ENCODE measurements at places on chromosomes 13 and 19.

- DNase-seq: peak; percentile 60
Measured at GRCh38 chr13:31038834-31039552, 106.5 kb downstream of the TEX26 start.

- no peak for DNase-seq
Measured at GRCh38 chr13:32857077-32857476, 159.1 kb upstream of the KL start.

DNA sequence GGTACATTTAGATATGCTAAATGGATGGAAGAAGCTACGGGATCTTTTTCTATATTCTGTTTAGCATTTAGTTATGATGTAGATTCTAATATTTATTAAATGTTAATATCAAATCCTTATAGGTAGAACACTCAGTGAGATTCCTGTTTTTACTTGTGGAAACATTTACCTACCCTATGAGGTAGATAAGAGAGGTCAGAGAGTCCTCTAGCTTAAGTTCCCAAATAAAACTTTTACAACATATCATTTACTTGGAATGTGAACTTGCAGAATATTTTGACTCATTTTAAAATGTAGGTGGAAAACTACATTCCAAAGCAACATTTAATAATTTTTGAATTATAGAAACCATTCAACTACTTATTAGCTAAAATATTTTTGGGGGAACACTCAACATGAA is 63.7 kb downstream of the UBL3 start:
- no peak for DNase-seq

- DNase-seq: no peak
Measured at GRCh38 chr19:55314396-55314795, 10.7 kb downstream of the TMEM150B start.

DNA sequence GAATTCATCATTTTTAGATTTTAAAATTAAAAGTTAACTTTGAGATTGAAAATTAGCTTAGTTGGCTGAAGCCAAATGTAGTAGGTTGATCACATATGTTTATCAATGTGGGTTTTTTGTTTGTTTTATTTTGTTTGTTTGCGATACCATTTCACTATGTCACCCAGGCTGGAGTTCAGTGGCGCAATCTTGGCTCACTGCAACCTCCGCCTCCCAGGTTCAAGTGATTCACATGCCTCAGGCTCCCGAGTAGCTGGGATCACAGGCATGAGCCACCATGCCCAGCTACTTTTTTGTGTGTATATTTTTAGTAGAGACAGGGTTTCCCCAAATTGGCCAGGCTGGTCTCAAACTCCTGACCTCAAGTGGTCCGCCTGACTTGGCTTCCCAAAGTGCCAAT is 665.7 kb upstream of the SLC10A2 start:
- DNase-seq: no peak

DNA sequence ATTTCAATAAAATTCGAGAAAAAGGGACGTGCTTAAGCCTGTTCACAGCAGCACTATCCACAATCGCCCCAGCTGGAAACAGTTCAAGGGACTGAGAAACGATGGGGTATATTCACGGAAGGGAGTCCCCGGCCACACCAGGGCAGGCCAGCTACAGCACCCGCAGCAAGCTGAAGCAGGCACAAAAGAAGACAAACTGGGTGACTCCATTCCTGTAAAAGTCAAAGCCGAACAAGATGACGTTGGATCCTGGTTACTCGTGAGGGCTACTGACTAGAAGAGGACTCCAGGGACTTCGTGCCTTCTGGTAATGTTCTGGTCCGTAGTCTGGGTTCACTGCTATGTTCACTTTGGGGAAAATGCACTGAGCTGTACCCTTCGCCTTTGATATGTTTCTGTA is 57.6 kb downstream of the COL4A1 start:
- no peak for DNase-seq

- no peak for DNase-seq
Measured at GRCh38 chr13:24249624-24250023, 59.8 kb upstream of the C1QTNF9 start.

DNA sequence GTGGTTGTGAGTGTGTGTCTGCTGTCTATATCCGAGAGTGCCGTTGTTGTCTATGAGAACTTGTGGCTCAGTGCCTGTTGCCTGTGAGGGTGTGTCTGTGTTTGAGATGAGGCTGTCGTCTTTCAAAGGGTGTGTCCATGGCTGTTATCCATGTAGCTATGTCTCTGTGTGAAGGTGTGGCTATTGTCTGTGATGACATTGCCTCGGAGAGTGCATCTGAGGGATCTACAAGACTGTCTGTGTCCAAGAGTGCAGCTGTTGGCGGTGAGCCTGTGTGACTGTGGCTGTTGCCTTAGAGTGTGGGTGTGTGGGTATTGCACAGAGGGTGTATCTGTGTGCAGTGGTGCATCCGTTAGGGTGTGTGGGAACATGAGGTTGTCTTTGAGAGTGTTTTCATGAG is 4.9 kb downstream of the NUMBL start:
- no peak for DNase-seq

GRCh38 chr19:35076657-35077056 is 35.1 kb downstream of the HPN start:
- no peak for DNase-seq

DNA sequence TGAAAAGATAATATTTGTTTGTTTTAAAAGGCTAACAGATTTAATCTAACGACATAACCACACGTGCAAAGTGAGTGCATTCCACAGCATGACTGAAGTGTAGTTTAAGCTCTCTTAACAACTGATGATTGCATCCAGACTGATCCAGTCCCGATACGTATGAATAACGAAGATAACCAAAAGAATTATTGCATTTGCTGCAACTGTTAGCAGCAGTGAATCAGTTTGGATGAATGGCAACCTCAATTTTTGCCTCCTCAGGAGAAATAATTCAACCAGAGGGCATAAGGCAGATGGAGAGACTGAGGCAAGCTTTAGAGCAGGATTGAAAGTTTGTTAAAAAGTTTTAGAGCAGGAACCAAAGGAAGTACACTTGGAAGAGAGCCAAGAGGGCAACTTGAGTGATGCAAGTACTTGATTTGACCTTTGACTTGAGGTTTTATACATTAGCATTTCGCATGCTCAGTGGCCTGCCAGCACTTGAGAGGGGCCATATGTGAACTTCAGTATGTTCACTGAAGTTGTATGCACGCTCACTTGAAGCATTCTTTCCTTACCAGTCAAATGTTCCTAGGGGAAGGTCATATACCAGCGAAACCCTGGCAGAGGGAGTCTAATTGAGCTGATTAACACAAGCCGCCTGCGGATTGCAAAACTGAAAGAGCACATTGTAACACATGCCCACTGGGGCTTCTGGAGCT is 835.0 kb upstream of the PCDH20 start:
- DNase-seq: no peak
